ENCODE measurements at places on chromosomes 11 and 22. TPM values are rescaled to one million over a fixed set of nuclear protein-coding genes. Genes with fewer than 3 reads are reported as not detected.

Gene PLAAT5
- 18.7 TPM for polyA plus RNA-seq

Gene MFRP
- polyA plus RNA-seq = 0.02 TPM

Gene OR5A2
- polyA plus RNA-seq = not detected

Gene TREH
- 0.03 TPM for polyA plus RNA-seq

Gene CD248
- 4.6 TPM for polyA plus RNA-seq

Gene OR51I1
- not detected for polyA plus RNA-seq

Gene CCDC87
- 0.32 TPM for polyA plus RNA-seq

Gene MTMR2
- polyA plus RNA-seq = 16.7 TPM

Gene LUZP2
- 0.79 TPM for polyA plus RNA-seq

Gene CCDC157
- polyA plus RNA-seq = 8.4 TPM

Gene TTLL12
- 152 TPM for polyA plus RNA-seq

Gene OR2AG2
- 0.49 TPM for polyA plus RNA-seq

Gene CRYAB
- 1.9 TPM for polyA plus RNA-seq

Gene GGTLC3
- not detected for polyA plus RNA-seq

Gene RAPSN
- polyA plus RNA-seq = 0.05 TPM

Gene ARFIP2
- polyA plus RNA-seq = 48.3 TPM

Gene SHISAL1
- 3.7 TPM for polyA plus RNA-seq

Gene TTC36
- polyA plus RNA-seq = 0.14 TPM

Gene AIFM3
- 2.1 TPM for polyA plus RNA-seq

Gene SERHL2
- polyA plus RNA-seq = 1.1 TPM

Gene GCAT
- polyA plus RNA-seq = 47.5 TPM

Measured in H1 (cell line).